ENCODE measurements at places on chromosomes 7 and 10.

- DNase-seq, result no peak
Observed at GRCh38 chr7:122454776-122455507, 150.4 kb upstream of the FEZF1 start.

GRCh38 chr10:114825513-114826253, 4.1 kb downstream of the FHIP2A start:
- DNase-seq, result peak; percentile 87

DNA sequence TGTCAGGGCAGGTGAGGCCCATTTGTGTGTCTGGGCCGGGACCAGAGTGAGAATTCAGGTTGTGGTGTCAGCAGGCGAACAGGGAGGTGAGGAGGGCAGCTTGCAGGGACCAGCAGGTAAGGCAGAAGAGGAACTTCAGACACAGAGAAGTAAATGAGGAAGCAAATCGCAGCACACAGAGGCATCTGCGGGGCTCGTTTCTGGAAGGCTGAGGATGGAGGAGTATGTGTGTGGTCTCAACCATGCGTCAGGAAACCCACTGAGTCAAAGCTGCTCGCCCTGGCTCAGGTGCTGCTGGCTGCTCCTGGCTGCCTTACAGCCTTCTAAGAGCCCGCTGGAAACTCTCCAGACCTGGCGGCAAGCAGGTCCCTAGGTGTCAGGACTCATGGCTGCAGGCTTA, 26.9 kb upstream of the PITRM1 start:
- no peak for DNase-seq

DNA sequence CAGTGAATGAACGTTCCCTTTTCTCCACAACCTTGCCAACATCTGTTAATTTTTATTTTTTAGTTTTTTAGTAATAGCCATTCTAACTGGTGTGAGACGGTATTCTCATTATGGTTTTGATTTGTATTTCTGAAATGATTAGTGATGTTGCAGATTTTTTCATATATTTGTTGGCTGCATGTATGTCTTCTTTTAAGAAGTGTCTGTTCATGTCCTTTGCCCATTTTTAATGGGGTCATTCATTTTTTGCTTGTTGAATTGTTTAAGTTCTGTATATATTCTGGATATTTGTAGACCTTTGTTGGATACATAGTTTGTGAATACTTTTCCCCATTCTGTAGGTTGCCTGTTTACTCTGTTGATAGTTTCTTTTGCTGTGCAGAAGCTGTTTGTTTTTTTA, 73.9 kb upstream of the MSRB2 start:
- DNase-seq, result no peak

- no peak for DNase-seq
Observed at GRCh38 chr10:17273403-17273802, 45.4 kb downstream of the VIM start.

DNA sequence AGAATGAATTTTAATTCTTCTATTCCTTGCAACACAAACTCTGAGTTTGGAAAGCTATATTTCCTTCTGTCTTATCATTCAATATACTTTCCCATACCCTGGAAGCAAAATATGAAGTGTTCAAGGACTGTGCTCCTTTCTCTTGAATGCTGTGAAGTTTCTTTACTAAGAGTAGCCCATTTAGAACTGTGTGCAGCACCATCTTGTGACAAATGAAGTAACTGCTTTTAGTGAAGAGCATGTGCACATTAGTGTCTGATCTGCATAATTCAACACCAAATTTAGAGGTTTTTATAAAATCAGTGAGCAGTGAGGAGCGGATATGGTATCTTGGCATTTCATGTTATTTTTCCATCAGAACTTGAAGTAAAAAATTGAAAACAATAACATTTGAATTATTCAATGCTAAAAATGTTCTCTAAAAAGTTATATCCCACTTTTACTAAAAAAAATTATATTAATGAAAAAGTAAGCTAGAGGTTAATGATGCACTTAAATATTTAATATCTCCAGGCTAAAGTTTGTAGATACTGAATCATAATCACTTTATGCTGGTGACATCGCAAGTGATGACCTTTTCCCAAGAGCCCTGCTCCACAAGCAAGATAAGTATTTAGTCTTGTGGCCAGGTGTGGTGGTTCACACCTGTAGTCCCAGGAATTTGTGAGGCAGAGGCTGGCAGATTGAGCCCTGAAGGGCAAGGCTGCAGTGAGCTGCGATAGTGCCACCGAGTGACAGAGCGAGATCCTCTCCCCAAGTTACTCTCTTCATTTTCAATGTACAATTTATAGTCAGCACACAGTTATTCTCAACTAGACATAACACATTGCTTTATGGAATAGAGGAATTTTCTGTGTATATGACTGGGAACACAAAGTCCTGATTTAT, 108.8 kb upstream of the PCLO start:
- no peak for DNase-seq

DNA sequence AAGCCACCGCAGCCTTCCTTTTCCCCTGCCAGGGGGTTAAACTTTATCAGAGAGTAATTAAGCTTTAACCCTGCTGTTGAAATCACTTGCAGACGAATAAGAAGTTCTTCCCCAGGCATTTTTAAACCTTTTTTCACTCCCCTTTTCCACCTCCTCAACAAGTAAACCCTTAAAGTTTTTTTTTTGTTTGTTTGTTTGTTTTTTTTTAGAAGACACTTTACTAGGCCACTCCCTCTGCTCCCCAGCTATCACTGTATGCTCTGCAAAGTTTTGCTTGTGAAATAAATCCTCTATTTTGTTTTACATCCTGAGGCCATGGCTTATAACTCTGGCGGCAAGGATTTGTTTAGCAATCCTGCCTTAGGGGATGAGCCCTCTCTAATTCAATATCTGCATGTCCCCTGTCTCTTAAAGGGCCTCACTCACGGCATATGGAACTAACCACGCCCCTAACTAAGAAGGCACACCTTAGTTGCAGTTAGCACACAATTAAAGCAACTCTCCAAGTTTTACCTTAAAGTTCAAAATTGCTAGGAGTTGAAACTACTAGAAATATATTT, 1354.7 kb upstream of the LRRTM3 start:
- DNase-seq, result no peak

GRCh38 chr10:71214641-71215559, 2.5 kb downstream of the UNC5B start:
- no peak for DNase-seq

GRCh38 chr7:152333134-152333533, 102.7 kb downstream of the KMT2C start:
- no peak for DNase-seq

DNA sequence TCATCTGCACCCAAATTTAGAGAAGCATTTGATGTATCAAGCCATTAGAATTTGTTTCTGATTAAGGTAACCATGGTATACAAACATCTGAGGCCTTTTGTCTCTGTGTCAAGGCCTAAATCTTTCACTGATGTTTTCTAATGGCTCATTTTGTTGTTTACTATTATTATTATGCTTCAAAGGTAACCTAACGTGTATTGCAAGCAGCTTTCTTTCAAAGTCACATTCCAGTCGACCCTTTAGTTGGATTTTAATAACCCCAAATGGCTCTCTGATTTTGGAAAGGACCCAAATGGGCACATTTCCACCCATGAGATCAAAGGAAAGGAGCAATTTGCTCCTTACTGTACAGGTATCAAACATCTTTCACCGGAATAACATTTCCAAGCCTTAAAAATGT, 46.7 kb upstream of the WNT16 start:
- DNase-seq, result no peak

DNA sequence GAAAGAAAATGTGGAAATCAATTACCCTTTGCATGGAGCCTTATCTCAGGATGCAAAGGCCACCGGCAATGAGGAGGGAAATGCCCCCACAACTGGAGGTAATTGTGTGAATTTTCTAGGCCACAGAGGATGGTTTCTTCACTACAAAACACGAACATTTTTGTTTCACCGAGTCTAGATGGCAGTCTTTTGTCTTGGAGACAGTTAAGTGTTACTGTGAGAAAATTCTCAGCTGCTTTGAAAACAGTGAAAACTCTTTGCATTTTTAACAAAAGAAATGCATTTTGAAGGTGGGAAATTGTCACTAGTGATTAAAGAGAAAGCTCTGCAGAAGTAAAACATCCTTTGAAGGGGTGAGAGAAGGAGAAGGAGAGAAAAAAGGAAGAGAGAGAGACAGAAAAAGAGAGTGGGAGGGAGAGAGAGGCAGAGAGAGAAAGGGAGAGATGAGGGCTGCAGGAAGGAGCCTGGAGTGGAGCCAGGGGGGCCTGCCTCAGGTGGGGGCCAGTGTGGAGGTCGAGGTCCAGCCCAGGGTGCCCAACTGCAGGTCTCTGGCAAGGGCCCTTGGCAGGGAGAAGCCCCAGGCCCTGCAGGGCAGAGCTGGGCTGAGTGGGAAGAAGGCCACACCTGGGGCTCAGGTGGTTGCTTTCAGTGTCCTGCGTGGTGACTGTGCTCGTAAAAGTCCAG, 261.4 kb downstream of the ADARB2 start:
- DNase-seq, result no peak

DNA sequence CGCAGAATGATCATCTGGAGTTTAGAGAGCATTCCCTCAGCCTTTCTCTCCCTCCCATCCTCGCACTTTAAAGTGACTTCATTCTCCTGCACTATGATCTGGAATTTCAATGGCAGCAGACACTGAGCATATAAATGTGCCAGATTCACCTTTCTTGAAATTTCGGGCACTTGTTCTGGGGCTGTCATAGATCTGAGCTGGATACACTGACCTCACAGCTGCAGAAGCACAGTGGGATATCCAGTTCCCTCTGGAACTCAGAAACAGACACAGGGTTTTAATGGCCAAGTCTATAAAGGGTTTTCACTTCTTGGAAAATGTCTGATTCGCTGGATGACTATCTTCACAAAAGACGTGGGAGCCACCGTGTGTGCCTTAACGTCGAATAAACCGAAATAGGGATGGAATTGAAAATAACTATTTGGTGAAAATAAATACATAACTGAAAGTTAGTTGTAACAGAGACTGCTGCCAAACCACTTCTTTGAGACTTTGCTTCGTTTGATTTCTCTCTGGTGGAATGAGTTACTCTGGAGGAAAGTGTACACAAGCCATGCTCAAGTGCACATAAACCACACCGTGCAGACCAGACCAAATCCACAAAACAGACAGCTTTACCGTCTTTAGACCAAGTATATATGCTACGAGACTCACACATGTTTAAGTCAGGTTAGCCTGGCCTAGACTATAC, 126.1 kb downstream of the SVIL start:
- DNase-seq, result no peak

DNA sequence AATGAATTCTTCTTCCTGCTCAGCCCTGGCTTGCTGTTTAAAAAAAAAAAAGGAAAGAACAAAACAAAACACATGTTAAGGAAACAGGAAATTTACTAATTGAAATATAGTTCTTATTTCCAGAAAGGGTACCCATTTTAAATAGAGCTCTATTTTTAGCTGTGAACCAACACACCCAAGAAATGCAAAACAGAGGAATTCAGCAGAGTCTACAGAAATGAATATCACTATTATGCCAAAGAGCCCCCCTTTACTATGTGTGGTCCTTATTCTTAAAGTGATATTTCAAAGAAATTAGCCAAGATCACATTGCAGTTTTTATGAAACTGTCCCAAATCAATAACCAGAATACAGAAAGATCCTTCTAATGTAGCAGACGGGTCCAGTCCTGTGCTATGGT, 53.7 kb downstream of the CCDC6 start:
- no peak for DNase-seq

DNA sequence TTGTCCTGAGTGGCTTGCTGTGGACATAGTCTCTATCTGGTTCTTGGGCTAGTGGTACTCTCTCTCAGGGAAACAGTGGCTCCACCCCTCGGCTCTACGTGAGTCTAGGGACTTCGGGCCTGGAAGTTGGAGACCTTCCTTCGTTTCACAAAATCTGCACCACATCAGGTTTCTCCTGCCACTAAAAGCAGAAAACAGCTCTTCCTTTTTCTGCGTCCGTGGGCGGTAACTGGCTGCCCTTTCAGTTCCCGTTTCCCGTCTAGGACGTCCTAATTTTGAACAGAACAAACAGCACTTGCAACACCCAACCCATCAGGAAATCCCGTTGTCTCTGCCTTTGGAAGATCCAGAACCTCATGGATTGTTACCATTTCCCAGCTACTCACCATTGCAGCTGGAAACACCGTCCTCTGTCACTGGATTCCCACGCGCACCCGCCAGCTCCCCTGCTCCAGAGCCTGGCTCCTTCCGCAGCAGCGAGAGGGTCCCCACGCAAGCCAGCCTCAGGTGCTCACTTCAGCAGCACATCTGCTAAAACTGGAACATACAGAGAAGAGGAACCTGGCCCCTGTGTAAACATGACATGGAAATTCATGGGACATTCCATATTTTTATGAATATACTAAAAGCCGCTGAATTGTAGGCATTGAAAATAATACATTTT, 311.4 kb upstream of the AKR1E2 start:
- no peak for DNase-seq

DNA sequence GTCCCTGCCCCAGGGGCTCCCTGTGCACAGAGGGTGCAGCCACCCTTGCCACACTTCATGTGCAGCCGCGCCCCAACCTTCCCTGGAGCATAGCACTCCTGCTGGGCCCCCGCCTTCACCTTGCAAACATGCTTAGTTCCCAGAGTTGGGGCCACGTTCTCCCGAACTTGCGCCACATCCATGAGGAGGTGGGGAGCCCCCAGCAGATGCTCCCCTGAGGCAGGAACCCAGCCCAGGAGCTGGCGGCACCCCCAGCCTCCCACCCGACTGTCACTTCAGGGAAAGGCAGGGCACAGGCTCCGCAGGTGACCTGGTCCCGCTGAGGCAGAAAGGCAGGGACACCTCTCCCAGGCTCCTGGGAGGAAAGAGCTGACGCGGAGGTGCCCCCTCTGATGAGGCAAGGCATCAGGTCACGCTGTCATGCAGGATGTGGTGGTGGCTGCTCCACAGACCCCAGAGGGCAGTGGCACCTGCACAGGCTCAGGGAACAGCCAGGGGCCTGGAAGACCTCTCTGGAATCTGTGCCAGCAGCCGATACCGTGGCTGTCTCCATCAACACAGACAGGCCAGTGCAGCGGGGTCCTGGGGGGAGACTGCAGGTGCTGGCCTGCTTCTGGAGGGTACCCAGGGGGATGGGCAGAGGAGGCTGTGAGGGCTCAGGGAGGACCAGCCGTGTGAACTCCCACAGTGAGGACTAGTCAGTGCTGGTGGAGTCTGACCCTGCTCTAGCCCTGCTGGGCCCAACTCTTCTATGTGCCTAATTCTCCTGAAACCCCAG, 221.3 kb downstream of the MAD1L1 start:
- no peak for DNase-seq

DNA sequence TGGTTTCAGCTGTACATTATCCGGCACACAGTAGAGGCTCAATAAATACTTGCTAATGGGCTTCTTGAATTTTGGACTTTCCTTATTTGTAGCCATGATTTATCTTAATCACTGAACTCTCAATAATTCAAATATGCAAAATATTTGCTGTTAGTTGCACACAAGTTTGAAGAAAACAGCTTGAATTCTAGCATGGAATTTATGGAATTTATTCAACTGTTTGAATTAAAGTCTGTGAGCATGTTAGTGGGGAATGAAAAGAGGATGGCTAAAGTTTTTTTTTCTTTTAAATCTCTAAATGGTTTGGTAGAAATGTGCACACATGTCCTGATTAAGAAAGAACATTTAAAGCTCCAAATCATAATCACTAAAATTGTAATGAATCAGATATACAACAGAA, 42.5 kb downstream of the SIRT1 start:
- DNase-seq, result no peak
